ENCODE measurements at places on chromosomes 7 and 10.

DNA sequence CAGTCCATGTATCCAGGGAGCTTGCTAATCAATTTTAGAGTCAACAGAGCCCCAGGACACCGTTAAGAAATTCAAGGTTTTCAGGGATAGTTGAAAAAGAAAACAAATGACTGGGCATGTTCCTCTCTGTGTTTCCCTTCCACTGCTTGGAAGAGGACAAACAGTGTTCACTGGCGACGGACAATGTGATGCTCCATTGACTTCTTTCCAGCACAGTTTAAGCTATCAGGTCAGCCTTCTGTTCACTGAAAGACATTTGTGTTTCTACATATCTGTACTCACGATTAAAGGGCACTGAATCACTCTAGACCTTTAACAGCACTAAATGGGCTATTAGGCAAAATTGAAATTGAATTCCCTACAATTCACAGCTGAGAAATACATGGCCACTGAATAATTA is 123.6 kb downstream of the RNLS start:
- no peak for DNase-seq

- DNase-seq: no peak
These were observed 179.5 kb upstream of the YAE1 start for GRCh38 chr7:39386718-39387117.

- DNase-seq: no peak
These were observed 516.5 kb downstream of the AUTS2 start for GRCh38 chr7:70114806-70115205.

DNA sequence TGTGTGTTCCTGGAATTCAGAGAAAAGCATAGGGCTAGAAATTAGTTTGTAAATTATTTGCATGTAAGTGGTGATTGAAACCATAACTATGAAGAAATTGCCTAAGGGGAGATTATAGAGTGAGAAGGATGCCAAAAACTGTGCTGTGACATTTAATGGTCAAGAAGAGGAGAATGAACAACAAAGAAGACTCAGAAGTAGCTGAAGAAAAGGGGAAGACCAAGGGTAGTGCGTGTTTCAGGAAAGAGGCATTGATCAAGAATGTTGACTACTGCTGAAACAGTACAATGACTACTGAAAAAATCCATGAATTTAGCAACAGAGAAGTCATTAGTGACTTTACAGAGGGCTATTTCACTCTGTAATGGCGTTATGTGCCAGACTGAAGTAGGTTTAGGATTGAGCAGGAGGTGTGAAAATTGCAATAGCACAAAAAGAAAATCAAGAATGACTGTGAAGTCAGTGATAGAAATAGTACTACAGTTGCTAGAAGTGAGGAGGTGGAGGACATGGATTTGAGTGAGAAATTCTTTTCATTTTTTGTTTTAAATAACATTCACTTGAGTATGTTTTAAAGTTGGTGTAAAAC is 28.9 kb upstream of the SAMD9L start:
- no peak for DNase-seq

DNA sequence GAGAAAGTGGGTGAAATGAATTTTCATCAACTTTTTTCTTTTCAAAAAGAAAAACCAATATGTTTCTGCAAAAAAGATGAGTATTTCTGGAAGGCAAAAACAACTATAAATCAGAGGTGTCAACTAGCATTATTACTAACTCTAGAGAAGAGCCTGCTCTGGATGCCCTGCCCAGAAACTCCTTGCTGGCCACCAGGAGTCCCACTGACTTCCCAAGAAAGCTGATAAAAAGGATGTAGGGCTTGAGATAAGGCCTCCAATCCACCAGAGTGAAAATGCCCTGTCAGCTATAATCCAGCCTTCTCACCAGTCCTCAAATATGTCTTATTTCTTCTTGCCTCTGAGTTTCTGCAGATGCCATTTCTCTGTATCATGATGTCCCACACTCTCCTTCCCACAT is 16.7 kb upstream of the FZD1 start:
- no peak for DNase-seq

GRCh38 chr7:103702454-103702853 is 256.4 kb upstream of the SLC26A5 start:
- DNase-seq: no peak

GRCh38 chr10:23441251-23441650 is 2.4 kb downstream of the OTUD1 start:
- no peak for DNase-seq

- DNase-seq: no peak
These were observed 39.7 kb downstream of the DRGX start for GRCh38 chr10:49356181-49356580.

GRCh38 chr10:33235951-33236350 is 98.5 kb downstream of the NRP1 start:
- DNase-seq: no peak

DNA sequence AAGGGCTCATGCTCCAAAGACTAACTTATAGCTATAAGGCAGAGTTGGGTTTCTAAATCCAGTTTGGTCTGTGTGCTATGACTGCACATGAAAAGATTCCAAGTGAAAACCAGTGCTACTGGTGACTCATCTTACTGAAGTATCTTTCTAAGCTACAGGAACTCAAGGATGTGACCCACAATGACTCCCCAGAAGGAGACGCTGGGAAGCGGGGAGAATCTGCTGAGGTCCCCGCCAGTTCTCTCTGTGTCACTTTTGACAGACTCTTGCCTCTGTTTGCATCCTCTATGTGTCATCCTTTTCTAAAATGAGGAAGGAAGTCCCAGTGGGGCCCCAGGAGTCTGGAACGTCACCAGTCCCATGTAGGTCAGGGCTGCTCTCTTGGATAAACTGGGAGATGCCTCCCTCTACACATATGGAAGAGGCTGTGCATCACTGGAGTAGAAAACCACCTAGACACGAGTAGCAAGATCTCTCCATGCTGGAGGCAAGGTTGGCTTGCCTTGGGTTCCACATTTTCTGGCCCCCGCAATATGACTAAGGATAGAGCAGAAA is 28.8 kb upstream of the GPR26 start:
- no peak for DNase-seq
